ENCODE measurements at places on chromosomes 3 and 15. TPM values are rescaled to one million over a fixed set of nuclear protein-coding genes. Genes with fewer than 3 reads are reported as not detected.

The MRPL47 gene
- total RNA-seq = 22.4 TPM

DNA sequence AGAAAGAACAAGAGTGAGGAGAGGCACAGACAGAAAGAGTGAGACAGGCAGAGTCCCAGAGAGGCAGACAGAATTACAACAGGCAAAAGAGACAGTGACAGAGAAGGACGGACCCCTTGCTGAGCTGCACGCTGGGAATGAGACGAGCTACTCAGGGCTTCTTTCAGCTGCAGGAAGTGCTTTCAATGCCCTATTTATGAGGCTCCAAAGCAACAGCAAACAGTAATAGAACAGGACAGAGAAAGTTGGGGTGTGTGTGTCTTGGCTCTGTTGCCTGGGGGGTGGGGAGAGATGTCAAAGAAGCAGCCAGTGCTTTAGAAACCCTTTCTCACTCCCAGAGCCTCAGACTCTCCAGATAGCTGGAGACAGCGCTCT is 502 bp upstream of the TIMP4 start:
- H3K4me3 ChIP-seq = no peak overlapping the region
- DNase-seq = no peak
- H3K27me3 ChIP-seq = no peaks in the 10 kb centered on the region
- peaks cover 3% of the 10 kb centered on the region for H3K4me1 ChIP-seq
- H3K27ac ChIP-seq = no peak overlapping the region
- no peaks in the 10 kb centered on the region for H3K36me3 ChIP-seq

The NR1I2 gene
- 0.20 TPM for total RNA-seq

- H3K27me3 ChIP-seq = no peaks in the 10 kb centered on the region
- H3K27ac ChIP-seq = no peak overlapping the region
These were observed 17.6 kb downstream of the THRB start for GRCh38 chr3:24476871-24477656.

The CD47 gene
- total RNA-seq = 51.4 TPM

The DLL4 gene
- total RNA-seq = 10.7 TPM

The TP63 gene
- 0.41 TPM for total RNA-seq

- no peaks in the 10 kb centered on the region for H3K4me1 ChIP-seq
- DNase-seq = no peak
- no peak overlapping the region for H3K4me3 ChIP-seq
- H3K36me3 ChIP-seq = no peaks in the 10 kb centered on the region
- H3K27ac ChIP-seq = no peak overlapping the region
- no peaks in the 10 kb centered on the region for H3K27me3 ChIP-seq
These were observed 250.9 kb upstream of the CFAP20DC start for GRCh38 chr3:59300733-59301132.

The DPPA2 gene
- total RNA-seq = not detected

GRCh38 chr3:73820431-73820830 is 195.7 kb upstream of the PDZRN3 start:
- H3K4me3 ChIP-seq = no peak overlapping the region
- no peak for DNase-seq
- H3K27ac ChIP-seq = no peak overlapping the region
- peaks cover 4% of the 10 kb centered on the region for H3K4me1 ChIP-seq

The GP5 gene
- total RNA-seq = 0.52 TPM

The DGKG gene
- total RNA-seq = 4.1 TPM

- H3K27me3 ChIP-seq = no peaks in the 10 kb centered on the region
- DNase-seq = no peak
- H3K4me3 ChIP-seq = no peak overlapping the region
- no peaks in the 10 kb centered on the region for H3K36me3 ChIP-seq
- H3K27ac ChIP-seq = no peak overlapping the region
These were observed 39.9 kb downstream of the C3orf80 start for GRCh38 chr3:160265088-160265487.

- H3K27me3 ChIP-seq = no peaks in the 10 kb centered on the region
- no peaks in the 10 kb centered on the region for H3K36me3 ChIP-seq
- DNase-seq = peak; percentile 91
- peak within 1 kb of the TSS; percentile 94 for H3K27ac ChIP-seq
These were observed at the start of gene HYPK for GRCh38 chr15:43800286-43801141. TSS of gene HYPK (plus strand) at chr15:43800599. CDS start at chr15:43800623, 24 bp downstream.

DNA sequence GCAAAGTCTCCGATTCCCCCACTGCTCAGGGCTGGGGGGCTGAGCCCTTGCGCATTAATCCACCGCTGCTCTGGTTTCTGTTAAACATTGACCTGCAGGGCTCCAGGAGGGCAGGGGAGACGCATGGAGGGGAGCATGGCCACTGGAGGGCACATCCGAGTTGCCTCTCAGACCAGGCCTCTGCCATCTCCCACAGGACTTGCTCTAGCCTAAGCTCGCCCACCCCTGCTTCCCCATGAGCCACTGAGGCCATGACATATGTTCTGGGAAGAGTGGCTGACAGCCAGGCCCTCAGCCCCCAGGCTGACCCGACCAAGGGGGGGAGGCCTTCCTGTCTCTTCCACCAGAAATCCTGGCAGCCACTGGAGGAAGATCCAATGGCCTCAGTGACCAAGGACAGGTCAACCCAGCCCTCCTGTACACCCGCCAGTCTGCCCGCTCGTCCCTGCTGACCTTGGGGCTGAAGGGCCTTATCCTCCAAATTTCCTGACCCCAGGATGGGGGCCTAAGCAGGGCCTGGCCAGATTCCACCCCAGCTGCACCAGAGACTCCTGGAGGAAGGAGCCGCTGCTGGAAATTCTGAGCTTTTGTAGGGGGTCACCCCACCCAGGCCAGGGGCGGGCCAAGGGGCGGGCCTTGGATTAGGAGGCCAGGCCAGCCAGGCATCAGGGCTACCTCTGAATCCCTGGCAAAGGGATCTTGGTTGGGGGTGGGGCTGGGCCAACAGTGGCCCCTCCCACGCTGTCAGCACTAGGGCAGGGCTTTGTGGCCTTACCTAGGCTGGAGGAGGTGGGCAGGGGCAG is at the start of gene HYAL1:
HYAL1 (minus strand) TSS at position 562 of the 803 bp plus-strand sequence. CDS start 618 bp downstream, outside the sequence.
- H3K27ac ChIP-seq = peak within 1 kb of the TSS; percentile 60
- peak; percentile 69 for DNase-seq
- no peak within 1 kb of the TSS for H3K4me3 ChIP-seq
- H3K4me1 ChIP-seq = peaks cover 13% of the 10 kb centered on the region

DNA sequence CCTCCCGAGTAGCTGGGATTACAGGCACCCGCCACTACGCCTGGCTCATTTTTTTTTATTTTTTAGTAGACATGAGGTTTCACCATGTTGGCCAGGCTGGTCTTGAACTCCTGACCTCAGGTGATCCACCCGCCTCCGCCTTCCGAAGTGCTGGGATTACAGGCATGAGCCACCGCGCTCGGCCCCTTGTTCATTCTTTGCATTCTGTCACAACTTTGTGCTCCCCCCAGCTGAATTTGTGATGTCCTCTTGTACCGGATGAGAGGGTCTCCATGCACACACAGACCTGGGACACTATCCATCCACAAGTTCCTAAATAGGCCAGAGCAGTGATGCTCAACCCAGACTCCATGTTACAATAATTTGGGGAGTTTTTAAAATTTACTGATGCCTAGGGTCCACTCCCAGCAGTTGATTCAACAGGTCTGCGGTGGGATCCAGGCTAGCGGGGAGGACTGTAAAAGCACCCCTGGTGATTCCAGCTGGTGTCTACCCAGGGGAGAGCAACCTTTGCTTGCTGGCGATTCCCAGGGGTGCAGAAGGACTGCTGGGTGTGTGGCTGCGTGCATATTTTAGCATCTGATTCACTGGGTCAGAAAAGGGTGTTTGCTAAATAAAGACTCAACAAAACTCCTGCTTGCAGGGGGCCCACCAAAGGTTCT is 1.0 kb downstream of the RASSF1 start:
- peak overlapping the region; percentile 56 for H3K4me3 ChIP-seq
- no peak overlapping the region for H3K27ac ChIP-seq
- no peaks in the 10 kb centered on the region for H3K36me3 ChIP-seq
- H3K4me1 ChIP-seq = peaks cover 13% of the 10 kb centered on the region
- no peaks in the 10 kb centered on the region for H3K27me3 ChIP-seq

DNA sequence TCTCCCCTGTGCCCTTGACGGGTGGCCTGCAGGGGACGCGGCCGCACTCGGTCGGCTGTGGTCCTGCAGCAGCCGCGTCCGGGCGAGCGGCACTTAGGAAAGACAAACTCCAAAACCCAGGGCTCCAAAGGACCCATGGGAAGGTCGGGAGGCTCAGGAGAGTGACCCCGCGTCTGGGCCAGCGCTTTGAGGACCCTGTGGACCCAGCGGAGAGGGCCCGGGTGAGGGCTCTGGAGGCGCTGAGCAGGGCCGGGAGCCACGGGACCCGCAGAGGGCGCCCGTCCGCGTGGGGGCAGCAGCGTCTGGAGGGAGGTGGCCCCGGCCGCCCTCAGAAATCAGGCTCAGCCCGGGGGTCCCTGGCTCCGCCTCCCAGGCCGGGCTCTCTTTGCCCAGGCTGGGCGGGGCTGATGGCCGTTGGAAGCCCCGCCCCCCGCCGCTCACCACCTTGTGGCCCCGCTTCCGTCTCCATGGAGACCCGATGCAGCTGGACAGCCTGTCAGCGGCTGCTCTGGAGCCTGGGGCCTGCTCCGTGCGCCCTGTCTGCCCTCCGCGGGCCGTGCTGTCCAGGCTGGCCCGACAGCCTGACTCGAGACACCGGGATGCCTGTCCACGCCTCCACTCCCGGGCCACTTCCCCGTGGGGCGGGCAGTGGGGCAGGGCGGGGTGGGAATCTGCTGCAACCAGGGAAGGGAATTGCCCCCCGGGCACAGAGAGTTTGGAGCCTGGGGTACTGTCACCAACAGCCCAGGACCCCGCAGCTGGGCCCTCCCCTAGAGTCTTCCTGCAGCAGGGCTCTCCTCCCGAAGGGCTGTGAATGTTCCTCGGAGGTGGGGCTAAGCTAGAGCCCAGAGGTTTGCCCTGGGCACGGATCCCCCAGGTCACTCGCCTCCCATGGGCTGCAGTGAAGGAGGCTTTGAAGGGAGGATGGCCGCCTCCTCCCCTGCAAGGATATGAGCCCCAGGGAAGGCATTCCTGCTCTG is 34.8 kb upstream of the RPL32 start:
- H3K4me3 ChIP-seq = peak overlapping the region; percentile 17
- H3K36me3 ChIP-seq = no peaks in the 10 kb centered on the region
- no peak overlapping the region for H3K27ac ChIP-seq
- H3K4me1 ChIP-seq = peaks cover 27% of the 10 kb centered on the region
- peak; percentile 66 for DNase-seq

The PEX5L gene
- total RNA-seq = 0.60 TPM

DNA sequence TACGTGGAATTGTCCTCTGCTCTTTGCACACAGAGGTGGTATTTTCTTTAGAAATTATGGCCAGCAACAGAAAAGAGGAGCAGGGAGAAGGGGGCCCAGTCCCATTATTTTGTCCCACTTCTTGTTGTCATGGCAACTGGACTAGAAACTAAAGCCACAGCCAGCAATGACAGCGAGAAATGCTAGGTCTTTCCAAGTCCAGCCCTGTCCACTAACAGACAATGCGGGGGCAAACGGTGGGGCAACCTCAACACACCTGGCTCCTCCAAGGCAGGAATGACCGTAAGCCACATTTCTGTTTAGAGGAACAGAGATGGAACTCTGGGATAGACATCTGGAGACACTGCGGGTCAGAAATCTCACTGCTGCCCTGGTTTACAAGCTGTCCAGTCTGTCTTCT is 107.3 kb downstream of the RFTN1 start:
- H3K27me3 ChIP-seq = no peaks in the 10 kb centered on the region
- no peak overlapping the region for H3K4me3 ChIP-seq
- H3K36me3 ChIP-seq = no peaks in the 10 kb centered on the region
- DNase-seq = no peak
- no peak overlapping the region for H3K27ac ChIP-seq

The CLDN18 gene
- 0.11 TPM for total RNA-seq

The IL12A gene
- 0.76 TPM for total RNA-seq

The SERINC4 gene
- total RNA-seq = 0.18 TPM

GRCh38 chr3:9397906-9398699 is 688 bp downstream of the SETD5 start:
- H3K36me3 ChIP-seq = no peaks in the 10 kb centered on the region
- no peaks in the 10 kb centered on the region for H3K27me3 ChIP-seq
- peak; percentile 59 for DNase-seq
- peak overlapping the region; percentile 92 for H3K27ac ChIP-seq

- H3K4me1 ChIP-seq = no peaks in the 10 kb centered on the region
- DNase-seq = no peak
- no peaks in the 10 kb centered on the region for H3K27me3 ChIP-seq
- no peaks in the 10 kb centered on the region for H3K36me3 ChIP-seq
- H3K4me3 ChIP-seq = no peak overlapping the region
These were observed 226.2 kb downstream of the SLCO3A1 start for GRCh38 chr15:92079647-92080255.

GRCh38 chr3:171293142-171293782 is 166.9 kb downstream of the TNIK start:
- no peaks in the 10 kb centered on the region for H3K27me3 ChIP-seq
- no peak overlapping the region for H3K27ac ChIP-seq
- no peak overlapping the region for H3K4me3 ChIP-seq
- no peak for DNase-seq

DNA sequence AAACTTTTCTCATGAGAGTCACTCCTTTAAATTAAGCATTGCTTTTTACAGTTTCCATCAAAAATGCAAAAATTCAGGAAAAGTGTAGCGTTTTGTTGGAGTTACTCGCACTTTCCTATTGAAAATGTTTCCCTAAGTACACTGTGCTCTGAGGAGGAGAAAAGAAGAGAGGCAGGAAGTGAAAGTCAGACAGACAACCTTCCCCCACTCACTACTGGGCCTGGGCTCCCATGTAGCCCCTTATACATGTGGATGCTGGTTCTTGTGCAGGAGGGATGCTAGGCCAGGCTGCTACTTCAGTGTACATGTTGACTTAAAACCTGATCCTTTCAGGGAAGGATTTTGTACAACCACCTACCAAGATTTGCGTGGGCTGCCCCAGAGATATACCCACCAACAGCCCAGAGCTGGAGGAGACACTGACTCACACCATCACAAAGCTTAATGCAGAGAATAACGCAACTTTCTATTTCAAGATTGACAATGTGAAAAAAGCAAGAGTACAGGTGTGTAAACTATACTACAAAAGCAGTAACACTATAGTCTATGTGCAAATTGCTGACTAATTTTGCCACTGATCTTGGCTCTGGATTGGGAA is 15.1 kb downstream of the KNG1 start:
- no peaks in the 10 kb centered on the region for H3K36me3 ChIP-seq
- DNase-seq = no peak
- no peak overlapping the region for H3K27ac ChIP-seq
- H3K27me3 ChIP-seq = no peaks in the 10 kb centered on the region
- no peaks in the 10 kb centered on the region for H3K4me1 ChIP-seq

GRCh38 chr15:100026041-100026440 is 292.8 kb upstream of the LYSMD4 start:
- H3K4me3 ChIP-seq = no peak overlapping the region
- H3K27me3 ChIP-seq = no peaks in the 10 kb centered on the region
- H3K27ac ChIP-seq = no peak overlapping the region
- no peaks in the 10 kb centered on the region for H3K36me3 ChIP-seq
- no peak for DNase-seq

The GTPBP8 gene
- 15.6 TPM for total RNA-seq

The EXOSC7 gene
- total RNA-seq = 39.3 TPM

Measured in ovary (tissue), 10 donors.